ENCODE measurements at places on chromosomes 12 and 14.

DNA sequence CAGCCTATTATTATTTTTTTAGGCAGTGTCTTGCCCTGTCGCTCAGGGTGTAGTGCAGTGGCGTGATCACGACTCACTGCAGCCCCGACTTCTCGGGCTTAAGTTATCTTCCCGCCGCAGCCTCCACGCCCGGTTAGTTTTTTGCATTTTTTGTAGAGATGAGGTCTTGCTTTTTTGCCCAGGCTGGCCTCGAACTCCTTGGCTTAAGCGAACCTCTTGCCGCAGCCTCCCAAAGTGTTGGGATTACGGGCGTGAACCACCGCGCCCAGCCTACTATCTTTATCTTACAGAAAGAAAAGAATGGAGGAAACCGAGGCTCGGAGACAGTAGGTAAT is 507 bp upstream of the PTPN11 start:
- no peak for DNase-seq

DNA sequence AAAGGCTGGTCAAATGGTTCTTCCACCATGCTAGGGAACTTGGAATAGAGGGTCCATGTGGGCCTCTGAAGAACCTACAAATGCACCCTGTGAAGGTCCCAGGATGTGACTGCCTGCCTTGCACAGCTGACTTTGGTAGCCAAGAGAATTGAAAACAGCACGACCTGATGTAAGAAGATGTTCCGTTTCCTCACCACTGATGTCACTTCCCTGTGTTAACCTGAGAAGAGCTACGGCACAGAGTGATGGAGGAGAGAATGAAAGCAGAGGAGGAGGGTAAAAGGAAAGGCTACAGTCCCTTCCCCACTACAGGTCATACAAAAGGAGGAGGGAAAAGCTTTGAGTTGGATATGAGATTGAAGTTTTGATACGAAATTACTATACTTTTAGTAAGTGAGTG is 328.8 kb downstream of the RGS6 start:
- DNase-seq = no peak

GRCh38 chr12:9334041-9334692 is 126.0 kb upstream of the PZP start:
- peak; percentile 25 for DNase-seq

- no peak for DNase-seq
Observed at GRCh38 chr12:19382563-19382962, 56.7 kb upstream of the AEBP2 start.

GRCh38 chr14:93719256-93719655 is 69.0 kb downstream of the PRIMA1 start:
- no peak for DNase-seq

GRCh38 chr12:2266666-2267620 is 214.2 kb downstream of the CACNA1C start:
- no peak for DNase-seq

- DNase-seq = no peak
Observed at GRCh38 chr12:6968426-6968825, 2.0 kb downstream of the PHB2 start.

DNA sequence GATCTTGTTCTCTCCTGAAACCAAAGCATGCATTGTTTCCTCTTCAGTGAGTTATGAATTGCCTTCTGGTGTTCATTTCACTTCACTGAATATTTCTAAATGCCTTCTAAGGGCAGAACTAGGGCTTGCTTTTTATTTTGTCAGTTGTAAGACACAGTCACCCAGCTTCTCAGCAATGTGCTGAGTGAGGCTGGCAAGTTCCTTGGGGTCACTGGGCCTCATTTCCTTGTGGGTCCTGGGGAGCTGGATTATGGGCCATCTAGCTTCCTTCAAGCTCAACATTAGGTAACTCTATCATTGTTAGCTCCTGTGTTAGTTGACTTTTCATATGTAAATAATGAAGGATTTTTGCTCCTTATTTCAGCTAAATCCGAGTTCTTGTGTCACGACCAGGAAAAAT is 13.8 kb downstream of the ASCL4 start:
- DNase-seq = no peak

DNA sequence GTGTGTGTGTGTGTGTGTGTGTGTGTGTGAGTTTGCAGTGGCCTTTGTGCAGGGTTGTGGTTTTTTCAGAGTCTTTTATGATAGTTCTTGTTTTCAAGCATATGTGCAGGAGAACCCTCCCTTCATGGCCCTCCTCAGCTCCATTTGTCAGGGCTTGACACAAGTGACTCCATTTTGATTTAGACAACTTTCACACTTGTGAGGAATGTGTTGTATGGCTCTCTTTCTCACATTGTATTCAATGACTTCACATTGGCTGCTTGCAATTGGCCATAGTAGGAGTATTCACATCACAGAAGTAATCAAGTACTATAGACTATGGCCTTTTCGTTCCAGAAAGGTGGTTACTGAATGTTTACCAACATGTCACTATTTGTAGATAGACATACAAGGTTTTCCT is 133.1 kb downstream of the SLC38A1 start:
- no peak for DNase-seq

- peak; percentile 11 for DNase-seq
Observed at GRCh38 chr14:68181519-68182326, 362.1 kb downstream of the RAD51B start.

GRCh38 chr12:106044773-106045172 is 94.0 kb downstream of the NUAK1 start:
- DNase-seq = no peak

DNA sequence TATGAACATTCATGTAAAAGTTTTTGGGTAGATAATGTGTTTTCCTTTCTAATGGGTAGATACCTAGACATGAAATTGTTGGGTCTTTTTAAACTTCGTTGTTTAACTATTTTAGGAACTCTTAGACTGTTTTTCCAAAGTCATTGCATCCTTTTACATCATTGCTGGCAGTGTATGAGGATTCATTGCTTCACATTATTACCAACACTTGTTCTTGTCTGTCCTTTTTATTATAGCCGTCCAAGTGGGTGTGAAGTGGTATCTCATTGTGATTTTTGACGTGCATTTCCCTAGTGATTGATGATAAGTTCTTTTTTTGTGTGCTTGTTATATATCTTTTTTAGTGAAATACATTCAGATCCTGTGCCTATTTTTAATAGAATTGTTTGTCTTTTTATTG is 39.4 kb downstream of the USP15 start:
- no peak for DNase-seq
